Brain microvascular endothelial cell (primary cell): ENCODE measurements at places on chromosomes 6 and 20.

DNA sequence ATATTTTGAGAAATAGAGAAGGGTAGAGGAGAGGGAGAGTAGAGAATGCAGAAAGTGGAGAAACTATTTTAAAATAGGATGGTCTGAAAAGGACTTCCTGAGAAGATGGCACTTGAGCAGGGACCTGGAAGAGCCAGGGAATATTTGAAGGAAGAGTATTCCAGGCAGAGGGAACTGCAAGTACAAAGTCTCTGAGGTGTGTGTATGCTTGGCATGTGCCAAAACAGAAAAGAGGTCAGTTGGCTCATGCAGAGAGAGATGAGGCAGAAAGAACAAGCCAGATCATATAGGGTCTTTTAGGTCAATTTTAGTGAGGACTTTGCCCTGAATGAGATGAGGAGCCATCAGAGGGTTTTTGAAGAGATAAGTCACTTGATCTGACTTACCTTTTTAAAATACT lies 145.9 kb downstream of the FLRT3 start:
- no peak for DNase-seq

DNA sequence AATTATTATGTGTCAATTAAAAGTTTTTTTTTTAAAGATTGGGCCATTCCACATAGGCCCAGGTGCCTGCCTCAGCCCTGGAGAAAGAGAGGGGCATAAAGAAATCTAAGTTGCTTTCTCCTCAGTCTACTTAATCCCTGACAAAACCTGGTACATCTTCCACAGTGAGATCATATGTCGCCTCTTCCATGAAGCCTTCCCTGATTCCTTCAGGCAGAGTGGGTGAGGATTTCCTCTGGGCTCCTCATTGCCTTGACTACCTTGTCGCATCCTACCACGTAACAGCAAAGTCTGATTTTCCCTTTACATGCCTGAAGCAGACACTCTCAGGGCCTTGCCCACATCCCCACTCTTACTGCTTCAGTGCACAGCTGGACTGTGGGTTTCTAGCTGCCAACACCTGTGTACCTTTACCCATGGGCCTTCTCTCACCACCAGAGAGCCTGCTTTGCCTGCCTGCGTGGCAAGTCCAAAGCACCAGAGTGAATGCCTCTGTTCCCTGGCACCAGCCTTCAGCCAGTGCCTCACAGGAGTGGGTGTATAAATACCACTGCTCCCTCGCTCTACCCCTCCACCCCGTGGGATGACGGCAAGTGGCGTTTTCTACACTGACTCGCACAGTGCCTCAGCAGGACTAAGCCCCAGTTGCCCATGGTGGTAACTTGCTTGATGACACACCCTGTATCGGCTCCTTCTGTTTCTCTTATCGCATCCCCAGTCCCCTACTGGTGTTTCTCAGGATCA lies 68.0 kb downstream of the EYA2 start:
- no peak for DNase-seq

- no peak for DNase-seq
Measured at GRCh38 chr6:62013719-62014118, 272.3 kb downstream of the KHDRBS2 start.

- DNase-seq: no peak
Measured at GRCh38 chr20:16760431-16761304, 12.5 kb downstream of the OTOR start.

DNA sequence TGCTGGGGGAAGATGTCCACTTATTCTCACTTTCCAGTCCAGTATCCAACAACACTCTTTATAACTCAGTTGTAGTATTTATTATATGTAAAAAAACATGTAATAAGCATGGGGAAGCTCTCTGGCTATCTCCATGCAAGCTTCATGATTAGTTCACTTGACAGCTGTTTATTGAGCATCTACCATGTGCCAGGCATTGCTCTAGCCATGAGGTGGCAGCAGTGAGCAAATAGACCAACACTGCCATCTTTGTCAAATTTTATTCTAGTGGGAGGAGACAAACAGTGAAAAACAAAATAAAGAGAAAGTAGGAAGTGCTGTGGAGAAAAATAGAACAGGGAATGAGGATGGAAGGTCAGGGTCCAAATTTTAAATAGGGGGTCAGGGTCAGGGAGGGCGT lies 131.8 kb downstream of the CFAP61 start:
- no peak for DNase-seq

DNA sequence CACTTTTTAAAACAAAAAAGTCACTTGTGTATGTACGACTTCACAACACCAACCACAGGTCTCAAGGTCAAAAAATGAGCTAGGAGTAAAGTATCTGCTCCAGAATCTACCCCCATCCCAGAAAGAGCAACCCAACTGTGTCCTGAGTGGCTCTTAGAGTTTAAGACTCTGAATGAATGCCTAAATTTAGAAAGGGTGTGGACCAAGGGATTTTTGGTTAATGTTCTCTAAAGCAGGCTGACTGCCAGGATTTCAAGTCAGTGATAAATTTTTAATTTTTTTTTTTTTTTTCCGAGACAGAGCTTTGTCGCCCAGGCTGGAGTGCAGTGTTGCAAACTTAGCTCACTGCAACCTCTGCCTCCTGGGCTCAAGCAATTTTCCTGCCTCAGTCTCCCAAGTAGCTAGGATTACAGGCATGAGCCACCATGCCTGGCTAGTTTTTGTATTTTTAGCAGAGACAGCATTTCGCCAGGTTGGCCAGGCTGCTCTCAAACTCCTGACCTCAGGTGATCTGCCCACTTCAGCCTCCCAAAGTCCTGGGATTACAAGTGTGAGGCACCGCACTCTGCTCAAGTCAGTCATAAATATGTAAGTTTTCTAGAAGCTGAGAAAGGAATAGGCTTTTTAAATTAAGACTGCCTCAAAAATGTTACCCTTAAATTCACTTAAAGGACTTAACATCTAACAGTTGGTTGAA lies 20.2 kb downstream of the STAU1 start:
- no peak for DNase-seq
